Caudate nucleus (tissue), 63 donors: ENCODE measurements at places on chromosomes 12 and 14.

DNA sequence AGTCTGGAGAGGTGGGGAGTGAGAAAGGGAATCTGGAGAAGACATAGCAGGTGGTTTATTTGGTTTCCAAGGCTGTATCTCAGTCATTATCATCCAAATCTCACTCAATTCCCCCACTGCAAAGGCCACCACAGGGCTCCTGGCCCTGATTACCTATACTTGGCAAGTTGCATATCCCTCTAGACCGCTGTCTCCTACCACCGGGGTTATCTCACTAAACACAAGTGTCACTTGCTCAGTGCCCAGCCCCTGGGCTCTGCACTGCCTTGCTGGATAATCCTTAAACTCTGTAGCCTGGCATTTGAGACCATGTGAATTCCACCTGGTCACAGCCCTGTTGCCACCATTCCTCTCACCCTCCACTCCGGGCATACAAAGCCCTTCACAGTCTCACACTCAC, 119.0 kb downstream of the RTN1 start:
- DNase-seq: no peak

GRCh38 chr14:24329736-24330135, 5.1 kb downstream of the ADCY4 start:
- no peak for DNase-seq

DNA sequence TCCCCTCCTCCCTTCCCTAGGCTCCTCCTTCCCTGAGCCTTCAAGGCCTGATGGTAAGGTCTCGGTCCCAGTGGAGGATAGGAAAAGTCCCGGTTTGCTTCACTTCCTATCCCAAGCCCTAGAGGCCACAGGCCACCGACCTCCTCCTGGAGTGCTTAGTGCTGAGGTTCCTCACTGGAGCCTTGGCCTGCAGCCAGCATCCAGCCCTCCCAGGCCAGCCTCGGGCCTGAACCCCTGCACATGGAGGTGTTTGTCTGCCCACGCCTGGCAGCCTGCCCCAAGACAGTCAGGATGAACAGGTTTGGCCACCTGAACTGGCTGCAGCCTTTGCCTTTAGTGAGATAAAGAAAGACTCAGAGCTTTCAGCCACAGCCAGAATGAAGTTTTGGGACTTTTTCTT, 15.8 kb upstream of the KRT7 start:
- no peak for DNase-seq

DNA sequence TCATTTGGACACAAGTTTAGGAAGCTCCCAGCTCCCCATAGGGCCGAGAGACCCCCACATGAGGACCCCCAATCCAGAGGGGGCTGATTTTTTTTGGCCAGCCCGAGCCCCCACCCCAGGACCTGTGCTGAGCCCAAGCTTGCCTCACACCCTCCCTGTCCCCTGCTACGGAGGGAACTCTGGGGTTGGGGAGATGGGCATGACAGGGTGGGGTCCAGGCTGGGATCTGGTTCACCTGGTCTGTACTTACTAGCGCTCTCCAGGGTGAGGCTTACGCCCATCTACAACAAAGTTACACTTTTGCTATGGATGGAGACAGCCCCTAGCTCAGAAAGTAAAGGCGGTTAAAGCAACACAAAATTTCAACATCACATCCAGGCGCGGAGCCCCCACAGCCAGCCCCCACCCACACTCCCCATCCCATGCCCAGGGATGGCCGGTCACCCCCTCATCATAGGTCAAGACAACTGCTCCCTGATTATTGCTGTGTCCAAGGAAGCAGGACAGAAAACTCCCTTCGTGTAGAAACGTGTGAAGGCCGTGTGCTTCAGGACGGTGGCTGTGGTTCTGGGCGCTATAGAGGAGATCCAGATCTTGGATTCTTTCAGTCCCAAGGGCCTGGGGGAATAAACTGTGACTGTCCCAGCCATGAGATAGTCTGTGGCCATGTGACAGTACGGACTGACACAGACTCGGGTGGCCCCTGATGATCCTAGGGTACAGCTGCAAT, 10.7 kb downstream of the SLC25A29 start:
- no peak for DNase-seq

GRCh38 chr12:45191239-45191638, 24.7 kb upstream of the ANO6 start:
- DNase-seq: no peak
